HT-29 (cell line): ENCODE measurements at places on chromosomes 1 and 21. TPM values are rescaled to one million over a fixed set of nuclear protein-coding genes. Genes with fewer than 3 reads are reported as not detected.

DNA sequence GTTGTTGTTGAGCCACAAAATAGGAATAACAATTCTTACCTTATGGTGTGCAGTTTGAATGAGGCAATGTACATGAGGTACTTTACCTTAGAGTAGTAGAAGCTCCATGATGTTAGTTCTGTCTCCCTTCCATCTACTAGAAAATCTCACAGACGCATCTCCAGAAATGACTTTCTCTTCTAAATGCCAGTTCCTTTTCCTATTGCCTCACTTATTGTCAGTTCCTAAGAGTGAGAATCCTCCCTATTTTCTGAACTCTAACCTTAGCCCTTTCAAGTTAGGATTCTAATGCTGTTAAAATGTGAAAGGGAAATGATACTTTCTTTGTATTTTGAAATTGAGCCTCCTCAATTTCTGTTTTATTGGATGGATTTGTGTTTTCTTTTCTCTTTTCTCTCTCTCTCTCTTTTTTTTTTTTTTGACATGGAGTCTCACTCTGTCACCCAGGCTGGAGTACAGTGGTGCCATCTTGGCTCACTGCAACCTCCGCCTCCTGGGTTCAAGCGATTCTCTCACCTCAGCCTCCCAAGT lies 18.6 kb upstream of the MAPKAPK2 start:
- DNase-seq = no peak

GRCh38 chr1:157240495-157241184 lies 102.4 kb upstream of the ETV3 start:
- peak; percentile 93 for DNase-seq

DNA sequence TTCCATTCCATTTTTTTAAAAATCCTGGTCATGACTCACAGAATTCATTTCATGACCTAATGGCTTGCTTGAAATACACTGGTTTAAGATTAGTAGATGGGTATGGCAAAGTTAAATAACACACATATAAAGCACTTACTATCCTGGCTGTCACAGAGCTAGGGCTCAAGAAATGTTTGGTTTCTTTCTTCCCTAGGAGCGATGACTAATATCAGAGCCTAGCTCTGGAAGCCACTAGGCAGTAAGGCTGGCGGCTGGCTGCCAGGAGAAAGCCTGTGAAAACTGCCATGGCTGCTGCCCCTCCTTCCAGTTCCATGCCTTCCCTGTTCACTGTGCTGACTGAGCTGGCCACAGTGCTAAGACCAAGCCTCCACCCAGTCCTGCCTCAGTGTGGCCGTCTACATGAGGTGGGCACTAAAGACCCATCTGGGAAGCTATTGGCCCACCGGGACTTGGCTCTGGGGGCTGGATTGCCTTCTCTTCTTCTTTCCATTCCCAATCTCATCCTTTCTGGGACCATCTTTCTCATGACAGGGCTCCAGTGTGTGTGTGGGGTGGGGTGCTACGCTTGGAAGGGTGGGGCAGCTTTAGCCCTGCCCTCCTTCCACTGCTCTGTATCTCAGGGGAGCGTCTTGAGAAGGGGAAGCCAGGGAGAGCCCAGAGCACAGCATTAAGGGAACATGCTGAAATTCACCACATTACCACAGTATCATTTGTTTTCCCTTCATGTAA lies 10.8 kb upstream of the ASCL5 start:
- DNase-seq = no peak

The RGS8 gene
- total RNA-seq = not detected in 2 replicates

The SPATA21 gene
- total RNA-seq = not detected in 2 replicates

The VWA1 gene
- 220 and 232 TPM in 2 replicates for total RNA-seq

The TMEM54 gene
- 789 and 818 TPM in 2 replicates for total RNA-seq

The EYA3 gene
- 4.4 and 6.7 TPM in 2 replicates for total RNA-seq
